Activated T-helper 1 cell treated with Interleukin-2 at 50 U/mL for 16 hours (primary cell): ENCODE measurements at places on chromosomes 5 and 9.

DNA sequence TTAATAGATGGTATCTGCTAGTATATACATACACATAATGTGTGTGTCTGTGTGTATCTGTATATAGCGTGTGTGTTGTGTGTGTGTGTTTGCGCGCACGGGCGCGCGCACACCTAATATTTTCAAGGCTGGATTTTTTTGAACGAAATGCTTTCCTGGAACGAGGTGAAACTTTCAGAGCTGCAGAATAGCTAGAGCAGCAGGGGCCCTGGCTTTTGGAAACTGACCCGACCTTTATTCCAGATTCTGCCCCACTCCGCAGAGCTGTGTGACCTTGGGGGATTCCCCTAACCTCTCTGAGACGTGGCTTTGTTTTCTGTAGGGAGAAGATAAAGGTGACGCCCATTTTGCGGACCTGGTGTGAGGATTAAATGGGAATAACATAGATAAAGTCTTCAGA is 757 bp downstream of the FXN start:
- DNase-seq: no peak

DNA sequence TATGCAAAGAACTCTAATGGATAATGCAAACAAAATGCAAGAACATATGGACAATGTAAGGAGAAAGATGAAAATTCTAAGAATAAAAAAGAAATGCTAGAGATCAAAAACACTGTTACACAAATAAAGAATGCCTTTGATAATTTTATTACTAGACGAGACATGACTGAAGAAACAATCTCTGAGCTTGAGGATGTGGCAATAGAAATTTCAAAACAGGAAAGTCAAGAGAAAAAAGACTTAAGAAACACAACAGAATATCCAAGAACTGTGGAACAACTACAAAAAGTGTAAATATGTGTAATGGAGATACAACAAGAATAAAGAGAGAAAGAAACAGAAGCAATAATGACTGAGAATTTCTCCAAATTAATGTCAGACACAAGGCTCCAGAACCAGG is 140.5 kb upstream of the ACOT12 start:
- no peak for DNase-seq

GRCh38 chr9:91628892-91629291 is 205.3 kb upstream of the NFIL3 start:
- no peak for DNase-seq

DNA sequence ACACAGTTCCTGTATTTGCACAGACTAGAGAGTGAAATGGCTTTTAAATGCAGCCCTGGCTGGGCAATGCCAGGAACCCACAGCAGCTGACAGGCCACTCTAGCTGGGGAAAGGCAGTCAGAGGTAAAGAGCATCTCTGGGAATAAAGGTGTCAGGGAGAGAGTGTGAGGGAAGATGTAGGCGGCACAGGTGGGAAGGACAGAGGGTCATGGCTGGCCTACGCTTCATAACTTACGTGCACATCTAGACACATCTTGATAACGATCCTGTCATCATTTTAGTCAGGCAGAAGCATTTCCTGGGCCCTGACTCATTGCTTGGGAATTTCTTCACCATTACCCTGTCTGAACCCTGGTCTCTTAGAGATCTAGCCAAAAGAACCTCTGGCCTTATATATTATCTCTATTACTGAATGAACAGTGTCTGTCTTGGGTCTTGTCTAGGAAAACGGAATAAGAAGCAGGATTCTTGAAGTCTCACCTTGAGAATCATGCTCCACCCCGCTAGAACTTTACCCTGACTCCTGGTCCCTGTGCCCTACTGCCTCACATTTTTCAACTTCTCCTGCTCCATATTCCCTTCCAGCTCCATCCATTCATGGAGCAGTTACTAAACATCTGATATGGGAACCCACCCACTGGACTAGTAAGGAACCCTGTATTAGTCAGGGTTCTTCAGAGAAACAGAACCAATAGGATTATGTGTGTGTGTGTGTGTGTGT is 106.4 kb upstream of the ELL2 start:
- no peak for DNase-seq

- no peak for DNase-seq
Measured at GRCh38 chr9:90821697-90822096, 20.1 kb downstream of the SYK start.

GRCh38 chr5:160451281-160451680 is 29.6 kb downstream of the PTTG1 start:
- DNase-seq: no peak

DNA sequence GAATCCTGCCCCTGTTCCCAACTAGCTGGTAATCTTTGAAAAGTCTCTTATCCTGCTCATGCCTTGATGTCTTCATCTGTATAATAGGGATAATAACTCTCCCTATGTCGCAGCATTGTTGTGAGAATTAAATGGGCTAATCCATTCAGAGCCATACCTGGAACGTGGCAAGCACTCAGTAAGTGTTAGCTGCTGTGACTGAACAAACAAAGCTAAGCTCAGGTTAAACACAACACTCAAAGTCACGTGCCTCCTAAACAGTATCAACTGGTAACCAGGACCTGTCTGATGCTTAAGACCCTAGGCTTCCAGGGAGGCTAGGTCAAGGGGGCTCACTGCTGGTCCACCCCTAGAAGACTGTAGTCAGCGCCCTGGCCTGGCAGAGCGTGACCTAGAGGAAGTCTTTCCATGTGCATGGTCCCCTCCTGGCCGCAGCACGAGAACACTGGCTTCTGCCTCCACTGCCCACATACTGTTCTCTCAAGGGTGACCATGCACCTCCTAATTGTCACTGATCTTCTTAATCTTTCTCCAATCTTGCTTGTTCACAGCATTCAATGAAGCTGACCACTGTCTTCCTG is 211.1 kb downstream of the TTLL11 start:
- no peak for DNase-seq

DNA sequence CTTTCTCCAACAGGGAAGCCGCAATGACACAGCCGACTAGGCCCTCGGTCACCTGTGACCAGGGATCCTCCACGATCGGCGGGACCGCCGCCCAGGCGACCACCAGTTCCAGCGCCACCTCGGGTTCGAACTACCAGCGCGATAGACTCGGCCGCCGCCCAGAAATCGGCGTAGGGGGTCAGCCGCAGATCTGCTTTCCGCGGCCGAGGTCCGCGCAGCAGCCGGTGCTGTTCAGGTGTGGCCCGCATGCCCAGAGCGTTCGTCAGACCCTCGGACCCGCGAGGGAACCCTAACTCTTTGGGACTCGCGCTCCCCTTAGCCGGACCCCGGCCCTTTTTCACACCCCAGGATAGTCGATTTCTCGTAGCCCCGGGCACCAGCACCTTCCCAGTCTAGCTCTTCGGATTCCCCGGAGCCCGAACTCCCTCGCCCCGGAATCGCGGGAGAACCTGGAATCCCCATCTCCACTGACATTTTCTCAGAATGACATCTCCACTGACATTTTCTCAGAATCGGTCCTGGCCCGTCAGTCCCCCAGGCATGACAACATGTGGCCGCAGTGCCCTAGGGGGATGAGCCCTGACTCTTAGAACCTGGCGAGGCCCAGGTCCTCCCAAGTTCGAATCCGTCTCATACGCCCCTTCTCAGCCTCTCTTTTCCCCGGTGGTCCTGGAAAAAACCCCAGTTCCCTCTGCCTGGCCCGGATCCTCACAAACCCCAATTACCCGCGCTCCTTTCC is 428 bp downstream of the C5orf52 start:
- DNase-seq: no peak

DNA sequence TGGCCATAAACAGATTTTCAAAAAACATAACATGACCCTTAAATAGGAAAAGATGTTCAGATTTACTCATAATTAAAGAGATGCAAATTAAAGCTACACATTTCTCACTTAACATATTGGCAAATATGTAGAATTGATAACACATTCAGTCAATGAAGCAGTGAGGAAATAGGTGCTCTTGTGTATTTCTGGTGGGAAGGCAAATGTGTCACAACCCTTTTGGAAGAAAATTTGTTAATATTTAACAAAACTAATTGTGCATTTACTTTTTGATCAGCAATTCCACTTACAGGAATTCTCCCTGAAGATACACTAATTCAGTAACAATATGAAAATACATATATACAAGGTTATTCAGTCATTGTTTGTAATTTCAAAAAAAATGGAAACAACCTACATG is 68.1 kb downstream of the FBXW11 start:
- no peak for DNase-seq

DNA sequence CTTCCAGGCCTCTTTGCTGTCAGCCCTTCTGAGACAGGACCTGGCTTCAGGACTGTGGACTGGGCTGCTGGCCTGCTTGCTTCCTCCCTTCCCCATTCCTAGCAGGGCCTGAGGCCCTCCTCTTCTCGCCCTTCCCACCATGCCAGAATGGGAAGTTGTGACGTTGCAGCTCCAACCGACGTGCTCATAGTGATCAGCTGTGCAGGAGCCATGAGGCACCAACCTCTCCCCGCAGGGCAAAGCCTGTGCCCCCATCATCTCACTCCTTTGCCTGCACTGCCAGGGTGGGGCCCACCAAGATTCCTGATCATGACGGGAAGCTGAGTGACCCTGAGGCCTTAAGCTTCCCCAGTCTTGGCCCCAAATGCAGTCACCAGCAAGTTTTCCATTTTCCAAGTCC is 45.1 kb upstream of the GARNL3 start:
- no peak for DNase-seq

GRCh38 chr5:156037151-156037909 is 289.6 kb upstream of the SGCD start:
- DNase-seq: no peak

GRCh38 chr5:156201788-156202403 is 125.1 kb upstream of the SGCD start:
- DNase-seq: no peak

- DNase-seq: no peak
Measured at GRCh38 chr5:17365811-17366138, 132.3 kb upstream of the TAF11L2 start.

DNA sequence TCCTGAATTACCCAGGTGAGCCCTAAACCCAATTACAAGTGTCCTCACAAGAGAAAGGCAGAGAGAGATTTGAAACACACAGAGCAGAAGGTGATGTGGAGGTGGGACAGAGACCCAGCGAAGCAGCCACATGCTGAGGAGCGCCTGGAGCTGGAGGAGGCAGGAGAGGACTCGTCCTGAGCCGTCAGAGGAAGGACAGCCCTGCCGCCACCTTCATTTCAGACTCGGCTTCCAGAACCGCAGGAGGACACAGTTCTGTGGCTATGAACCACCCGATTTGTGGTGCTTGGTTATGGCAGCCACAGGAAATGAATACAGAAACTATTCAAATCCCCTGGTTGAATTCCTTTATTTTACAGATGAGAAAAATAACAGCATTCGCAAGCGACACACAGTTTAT is 16.4 kb upstream of the FBP1 start:
- DNase-seq: no peak

DNA sequence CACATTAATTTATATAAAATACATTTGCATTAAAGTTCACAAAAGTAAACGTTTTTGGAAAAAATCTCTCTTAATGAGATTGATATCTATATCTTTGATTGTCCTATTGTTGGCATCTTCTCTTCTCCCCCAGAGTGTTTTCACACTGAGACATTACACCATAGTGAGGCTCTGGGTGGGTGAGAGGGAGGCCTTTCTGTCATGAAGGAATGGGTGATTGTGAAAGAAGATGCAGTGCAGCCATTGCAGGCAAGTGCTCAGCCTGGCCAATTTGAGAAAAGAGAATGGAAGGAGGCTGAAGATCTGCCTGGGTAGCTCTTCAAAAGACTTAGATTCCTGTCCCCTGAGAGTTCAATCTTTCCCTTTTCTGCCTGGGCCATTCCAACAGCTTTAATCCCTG is 140.8 kb downstream of the SLC12A2 start:
- DNase-seq: no peak

GRCh38 chr5:138775034-138775433 is 21.8 kb downstream of the CTNNA1 start:
- no peak for DNase-seq

DNA sequence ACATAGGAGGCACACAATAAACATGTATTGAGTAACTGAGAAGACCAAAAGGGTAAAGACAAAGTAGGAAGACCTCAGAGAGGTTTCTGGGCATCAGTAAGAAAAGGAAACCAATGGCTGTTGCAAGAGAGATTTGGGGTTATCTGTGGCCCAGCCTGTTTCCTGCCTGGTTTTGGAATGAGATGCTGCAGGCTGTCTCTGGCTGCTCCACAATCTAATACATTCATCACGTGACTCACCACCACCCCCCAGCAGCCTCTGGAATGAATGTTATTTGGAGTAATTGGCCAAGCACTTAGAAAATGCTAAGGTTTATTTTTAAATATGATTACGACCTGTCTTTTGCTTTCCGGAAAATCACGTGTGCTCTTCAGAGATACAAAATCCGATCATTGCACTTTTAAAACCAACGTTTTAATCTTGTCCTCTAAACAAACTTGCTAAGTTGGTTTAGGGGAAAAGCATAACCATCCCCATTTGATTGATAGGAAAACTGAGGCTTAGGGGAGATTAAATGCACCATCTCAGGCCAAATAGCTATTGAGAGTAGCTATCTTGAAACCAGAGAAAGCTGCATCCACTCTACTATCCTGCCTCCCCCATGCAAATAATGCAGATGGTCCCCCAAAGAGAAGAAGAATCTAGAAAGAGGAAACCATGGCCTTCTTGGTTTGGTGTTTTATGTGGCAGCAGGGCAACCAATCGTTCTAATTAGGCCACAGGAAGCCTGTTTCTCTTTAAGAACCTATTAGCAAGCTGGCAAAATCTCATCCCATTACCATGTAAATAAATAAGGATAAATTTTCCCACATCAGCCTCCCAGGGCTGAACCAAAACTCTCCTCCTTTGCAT is 151.8 kb upstream of the ADRA1B start:
- DNase-seq: no peak

GRCh38 chr5:80516826-80517225 is 28.9 kb downstream of the FAM151B start:
- no peak for DNase-seq
